Right renal pelvis (tissue), 4 donors: ENCODE measurements at places on chromosomes 2 and 18.

- DNase-seq = no peak
These were observed 180.9 kb downstream of the GCA start for GRCh38 chr2:162524849-162525248.

- no peak for DNase-seq
These were observed 233.1 kb downstream of the HAUS1 start for GRCh38 chr18:46337271-46337670.

DNA sequence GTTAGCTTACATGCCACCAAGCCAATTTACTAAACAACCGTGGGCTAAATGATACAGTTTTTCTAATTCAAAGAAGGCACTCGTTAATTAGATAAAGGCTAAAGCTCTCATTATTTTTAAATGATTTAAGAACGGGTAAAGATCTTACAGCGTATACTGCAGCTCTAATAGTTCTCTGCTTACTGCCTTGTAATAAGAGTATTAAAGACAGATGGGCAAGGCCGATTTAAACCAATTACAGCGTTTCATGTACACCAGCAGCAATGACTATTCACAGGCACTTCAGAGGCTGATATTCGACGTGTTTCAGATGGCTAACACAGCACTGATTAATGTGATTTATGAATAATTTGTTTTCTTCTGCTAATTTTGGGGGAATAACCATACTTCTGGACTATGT lies 259.3 kb downstream of the ZNF407 start:
- no peak for DNase-seq

- no peak for DNase-seq
These were observed 11.8 kb downstream of the NEU4 start for GRCh38 chr2:241820625-241821384.

- no peak for DNase-seq
These were observed 44.8 kb downstream of the CHMP3 start for GRCh38 chr2:86518481-86518880.

DNA sequence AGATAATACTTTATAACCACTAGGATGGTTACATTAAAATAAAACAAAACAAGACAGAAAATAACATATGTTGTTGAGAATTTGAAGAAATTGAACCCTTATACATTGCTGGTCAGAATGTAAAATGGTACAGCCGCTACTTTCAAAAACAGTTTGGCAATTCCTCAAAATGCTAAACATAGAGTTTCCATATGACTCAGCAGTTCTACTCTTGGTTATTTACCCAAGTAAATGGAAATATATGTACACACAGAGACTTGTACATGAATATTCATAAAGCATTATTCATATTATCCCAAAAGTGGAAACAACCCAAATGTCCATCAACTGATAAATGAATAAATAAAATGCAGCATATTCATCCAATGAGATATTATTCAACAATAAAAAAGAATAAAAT lies 92.5 kb upstream of the LRATD1 start:
- DNase-seq = no peak

DNA sequence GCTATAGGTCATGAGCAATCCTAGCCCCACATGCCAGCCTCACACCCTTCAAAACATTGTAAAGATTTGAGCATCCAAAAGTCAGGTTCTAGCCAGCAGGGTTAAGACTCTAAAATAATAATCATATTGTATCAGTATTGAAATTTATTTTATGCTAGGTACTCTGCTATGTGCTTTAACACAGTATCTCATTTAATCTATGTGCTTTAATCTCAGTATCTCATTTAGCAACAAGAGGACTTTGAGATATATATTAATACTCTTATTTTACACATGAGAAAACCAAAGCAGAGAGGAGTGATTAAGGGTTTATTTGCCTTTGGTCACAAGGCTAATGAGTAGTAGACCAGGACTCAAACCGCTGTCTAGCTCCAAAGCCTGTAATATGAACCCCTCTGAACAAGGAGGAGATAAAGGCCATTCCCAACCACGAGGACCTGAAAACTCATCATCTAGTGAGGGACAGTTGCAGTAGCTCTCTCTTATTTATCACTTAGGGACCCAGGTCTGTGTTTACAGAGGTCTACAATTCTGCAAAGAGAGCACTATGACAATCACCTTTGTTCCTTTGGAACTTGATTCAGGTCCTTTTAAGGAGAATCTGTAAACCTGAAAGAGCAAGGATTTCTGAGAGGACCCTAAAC lies 116.5 kb upstream of the SERTAD2 start:
- no peak for DNase-seq

- no peak for DNase-seq
These were observed 19.0 kb downstream of the AFTPH start for GRCh38 chr2:64543008-64543697.

- DNase-seq = no peak
These were observed 102.7 kb downstream of the TWIST2 start for GRCh38 chr2:238950551-238950950.

DNA sequence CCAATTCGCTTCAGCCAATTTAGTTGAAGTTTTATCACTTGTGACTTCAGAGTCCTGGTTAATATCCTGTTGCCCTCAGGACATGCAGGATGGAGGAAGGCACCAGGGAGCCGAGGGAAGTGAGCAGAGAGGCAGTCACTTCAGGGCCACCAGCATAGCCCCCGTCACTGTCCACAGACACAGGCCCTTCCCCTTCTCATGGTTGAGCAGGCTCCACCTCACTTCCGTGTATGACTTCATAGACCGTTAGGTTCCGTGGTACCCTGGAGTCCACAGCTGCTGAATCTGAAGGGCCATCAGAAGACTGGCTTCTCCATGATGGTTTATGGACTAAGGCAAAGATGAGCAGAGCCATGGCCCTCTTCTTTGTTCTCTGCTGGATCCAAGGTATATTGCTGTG lies at the start of gene C2orf92:
C2orf92 (plus strand) TSS at position 266 of the 400 bp plus-strand sequence; CDS start at position 342, 76 bp downstream.
- DNase-seq = no peak

GRCh38 chr18:6427286-6427685 lies 12.6 kb upstream of the L3MBTL4 start:
- no peak for DNase-seq

DNA sequence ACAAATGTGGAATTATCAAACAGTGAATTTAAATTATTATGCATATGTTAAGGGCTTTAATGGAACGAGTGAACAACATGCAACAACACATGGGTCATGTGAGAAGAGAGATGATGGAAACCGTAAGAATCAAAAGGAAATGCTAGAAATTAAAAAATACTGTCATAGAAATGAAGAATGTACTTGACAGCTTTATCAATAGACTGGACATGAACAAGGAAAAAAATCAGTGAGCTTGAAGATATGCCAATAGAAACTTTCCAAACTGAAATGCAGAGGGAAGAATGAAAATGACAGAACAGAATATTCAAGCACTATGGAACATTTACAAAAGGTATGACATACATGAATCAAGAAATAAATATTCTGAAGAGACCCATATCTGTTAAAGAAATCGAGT lies 117.7 kb upstream of the KCNJ3 start:
- DNase-seq = no peak

- peak; percentile 26 for DNase-seq
These were observed 25.0 kb downstream of the SERPINB8 start for GRCh38 chr18:63994783-63995399.

- DNase-seq = no peak
These were observed 33.3 kb downstream of the NAB1 start for GRCh38 chr2:190682168-190682567.

DNA sequence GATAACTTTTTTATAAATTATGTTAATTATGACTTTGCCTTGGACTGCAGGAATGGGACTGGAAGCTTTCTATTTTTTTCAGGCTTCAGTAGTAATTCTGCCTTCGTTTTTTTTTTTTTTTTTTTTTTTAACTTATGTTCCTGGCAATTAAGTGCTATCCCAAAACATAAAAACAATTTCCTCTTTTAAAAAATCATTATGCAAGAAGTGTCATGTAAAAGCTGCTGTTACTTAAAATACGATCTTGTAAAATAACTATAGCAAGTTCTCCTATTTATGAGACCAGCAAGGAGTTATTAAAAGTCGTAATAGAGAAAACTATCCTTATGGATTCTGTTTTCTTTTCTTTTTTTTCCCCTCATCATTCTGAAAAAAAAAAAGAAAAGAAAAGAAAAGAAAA lies 301.6 kb upstream of the FBXO11 start:
- DNase-seq = no peak

DNA sequence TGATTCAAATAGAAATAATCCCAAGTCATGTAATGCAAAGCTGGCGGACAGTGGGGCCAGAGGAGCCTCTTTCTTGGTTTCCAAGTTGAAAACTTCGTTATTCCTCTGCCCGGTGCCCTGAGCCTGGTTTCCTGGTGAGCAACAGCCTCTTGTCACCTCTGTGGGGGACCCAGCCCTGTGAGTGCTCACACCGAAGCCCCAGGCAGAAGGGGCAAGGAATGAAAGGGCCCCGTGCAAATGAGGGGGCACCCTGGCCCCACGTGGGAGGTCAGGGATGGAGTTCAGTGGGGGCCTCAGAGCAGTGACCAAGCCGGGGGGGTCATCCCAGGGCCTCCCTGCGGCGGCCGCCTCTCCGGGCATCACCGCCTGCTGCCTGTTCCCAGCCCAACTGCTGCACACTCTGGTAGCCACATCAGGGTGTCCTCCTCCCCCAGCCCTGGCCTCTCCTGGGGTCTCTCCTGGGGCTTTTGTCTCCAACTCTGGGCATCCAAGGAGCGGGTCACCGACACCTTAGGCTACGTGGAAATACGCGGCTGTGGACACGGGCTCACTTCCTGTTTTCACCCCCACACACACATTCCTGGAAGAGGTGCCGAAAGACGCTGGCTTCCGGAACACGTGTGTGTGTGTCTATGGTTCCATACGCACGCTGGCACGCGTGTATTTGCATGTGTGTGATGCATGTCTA lies 64.5 kb downstream of the TWIST2 start:
- DNase-seq = no peak

- no peak for DNase-seq
These were observed 211.3 kb downstream of the CYP26B1 start for GRCh38 chr2:71936076-71937030.

- DNase-seq = no peak
These were observed 174.9 kb downstream of the ASB1 start for GRCh38 chr2:238601433-238602222.

DNA sequence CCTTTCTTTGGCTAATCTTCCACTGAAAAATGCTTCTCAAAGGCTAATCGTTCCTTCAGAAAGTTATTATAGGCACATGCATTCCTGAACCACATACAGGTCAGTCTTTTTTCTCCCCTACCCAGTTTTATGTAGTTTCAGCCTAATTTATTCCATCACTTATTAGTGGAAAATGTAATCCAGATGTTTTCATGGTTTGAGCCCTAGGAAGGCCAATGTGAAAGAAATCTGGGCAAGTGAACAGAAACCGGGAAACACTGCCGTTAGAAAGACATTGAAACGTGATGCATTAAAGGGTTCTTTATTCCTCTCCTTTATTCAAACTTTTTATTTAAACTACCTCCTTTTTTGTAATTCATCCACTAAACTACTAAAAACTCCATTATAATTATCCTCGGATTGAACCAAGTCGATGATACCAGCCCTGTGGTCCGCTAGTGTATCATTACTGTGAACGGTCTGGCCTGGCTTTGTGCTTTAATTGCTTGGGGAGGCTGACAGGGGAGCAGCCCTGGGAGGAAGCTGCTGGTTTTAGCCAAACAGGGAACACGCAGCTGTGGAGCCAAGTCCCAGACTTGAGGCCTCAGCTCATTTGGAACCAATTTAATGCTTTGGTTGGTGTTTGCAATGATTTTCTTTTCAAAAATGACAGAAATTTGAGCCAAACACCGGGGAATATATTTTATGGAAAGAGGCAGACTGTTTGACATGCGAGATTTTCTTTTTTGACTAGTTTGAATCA lies 149.2 kb downstream of the ARHGAP28 start:
- DNase-seq = no peak

DNA sequence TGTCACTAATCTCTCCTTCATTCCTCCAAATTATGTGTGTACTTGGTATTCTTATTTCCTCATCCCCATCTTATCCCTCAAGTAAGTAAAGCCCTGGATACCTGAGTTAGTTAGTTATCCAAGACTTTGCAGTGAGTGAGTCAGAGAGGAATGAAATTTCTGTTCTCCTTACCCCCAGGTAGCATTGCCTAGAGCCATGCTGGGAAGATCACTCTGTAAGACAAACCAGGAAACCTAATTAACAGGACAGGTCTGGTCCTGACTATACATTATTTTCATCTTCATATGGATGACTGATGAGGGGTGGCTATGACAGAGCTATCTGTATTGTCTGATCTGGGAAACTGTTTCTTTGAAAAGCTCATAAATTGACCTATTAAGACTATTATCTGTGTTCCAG lies 55.0 kb upstream of the ITGA6 start:
- DNase-seq = no peak

DNA sequence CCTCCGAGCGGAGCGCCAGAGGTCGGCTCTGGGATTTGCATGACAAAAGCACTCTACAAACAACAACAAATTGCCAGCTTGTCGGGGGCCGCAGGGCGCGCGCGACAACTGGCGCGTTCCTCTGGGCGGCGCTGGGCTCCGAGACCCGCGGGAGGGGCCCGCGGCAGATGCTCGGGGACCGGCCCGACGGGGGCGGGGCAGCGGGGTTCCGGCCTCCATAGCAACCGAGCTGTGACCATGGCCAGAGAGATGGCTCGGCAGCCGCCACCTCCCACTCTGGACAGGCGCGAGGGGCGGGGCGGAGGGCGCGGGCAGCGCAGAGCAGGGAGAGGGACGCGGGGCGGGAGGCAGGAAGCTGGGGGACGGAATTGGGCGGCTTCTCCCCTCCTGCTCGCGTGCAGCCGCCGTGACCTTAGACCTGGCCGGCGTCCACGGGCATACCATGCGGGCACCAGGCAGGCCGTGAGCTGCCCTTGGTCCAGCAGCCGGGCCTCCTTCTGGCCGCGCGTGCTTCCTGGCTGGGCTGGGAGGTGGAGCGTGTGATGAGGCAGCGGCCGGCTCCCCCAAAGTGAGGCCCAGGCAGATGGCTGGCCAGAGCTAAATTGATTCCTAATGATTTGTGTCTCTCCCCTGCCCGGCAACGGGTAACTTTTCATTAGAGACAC lies 171.5 kb downstream of the CELF4 start:
- peak; percentile 48 for DNase-seq

GRCh38 chr2:9264301-9264700 lies 57.7 kb downstream of the ASAP2 start:
- DNase-seq = no peak

- no peak for DNase-seq
These were observed 53.0 kb downstream of the EIPR1 start for GRCh38 chr2:3324404-3325281.

- no peak for DNase-seq
These were observed 39.0 kb upstream of the LYPD6B start for GRCh38 chr2:148999451-148999921.

DNA sequence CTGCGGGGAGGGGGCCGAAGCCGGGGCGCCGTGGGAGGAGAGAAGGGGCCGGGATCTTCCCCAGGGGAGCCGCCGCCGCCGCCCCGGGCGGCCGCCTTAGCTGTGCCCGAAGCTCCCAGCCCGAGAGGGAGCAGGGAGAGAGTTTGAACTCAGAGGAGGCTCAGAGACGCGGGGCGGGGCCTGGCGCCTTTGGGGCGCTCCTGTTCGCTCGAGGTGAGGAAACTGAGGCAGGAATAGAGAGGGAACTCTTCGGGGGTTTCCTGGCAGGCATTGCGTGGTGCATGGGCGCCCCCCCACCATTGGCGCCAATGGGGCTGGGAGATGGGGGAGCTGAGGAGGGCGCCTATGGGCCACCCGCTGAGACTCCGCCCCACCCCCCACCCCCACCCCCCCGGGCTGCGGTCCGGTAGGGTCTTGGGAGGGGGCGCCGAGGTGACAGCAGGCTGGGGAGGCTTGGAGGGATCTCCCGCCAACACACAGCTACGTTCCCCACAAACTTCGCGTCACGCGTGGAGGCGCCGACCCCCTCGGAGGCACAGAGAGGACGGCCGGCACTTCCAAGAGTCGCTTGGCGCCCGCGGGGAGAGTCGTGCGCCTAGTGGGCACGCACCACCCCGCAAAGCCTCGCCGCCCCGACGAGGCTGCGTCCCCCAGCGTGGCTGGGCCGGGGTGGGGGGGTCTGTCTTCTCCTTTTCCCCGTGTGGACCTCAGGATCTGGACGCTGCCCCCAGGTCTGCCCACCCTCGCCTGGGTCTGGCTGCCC lies 680 bp downstream of the CTDSP1 start:
- DNase-seq = no peak
